ENCODE measurements at places on chromosomes 6 and 20.
A peak's percentile ranks its signal among the peaks of the same experiment; 100 is the strongest.

- no peak for DNase-seq
Measured at GRCh38 chr6:99522531-99522930, 7.3 kb upstream of the USP45 start.

DNA sequence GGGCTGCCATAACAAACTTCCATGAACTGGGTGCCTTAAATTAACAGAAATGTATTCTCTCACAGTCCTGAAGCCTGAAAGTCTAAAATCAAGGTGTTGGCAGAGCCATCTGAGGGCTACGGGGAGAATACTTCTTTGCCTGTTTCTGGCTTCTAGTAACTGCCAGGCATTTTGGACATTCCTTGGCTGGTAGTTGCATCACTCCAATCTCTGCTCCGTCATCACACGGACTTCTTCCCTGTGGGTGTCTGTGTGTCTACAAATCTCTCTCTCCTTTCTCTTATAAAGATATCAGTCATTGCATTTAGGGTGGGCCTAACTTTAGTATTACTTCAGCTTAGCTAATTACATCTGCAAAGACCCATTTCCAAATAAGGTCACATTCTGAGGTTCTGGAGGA, 20.9 kb upstream of the PERP start:
- DNase-seq = no peak

DNA sequence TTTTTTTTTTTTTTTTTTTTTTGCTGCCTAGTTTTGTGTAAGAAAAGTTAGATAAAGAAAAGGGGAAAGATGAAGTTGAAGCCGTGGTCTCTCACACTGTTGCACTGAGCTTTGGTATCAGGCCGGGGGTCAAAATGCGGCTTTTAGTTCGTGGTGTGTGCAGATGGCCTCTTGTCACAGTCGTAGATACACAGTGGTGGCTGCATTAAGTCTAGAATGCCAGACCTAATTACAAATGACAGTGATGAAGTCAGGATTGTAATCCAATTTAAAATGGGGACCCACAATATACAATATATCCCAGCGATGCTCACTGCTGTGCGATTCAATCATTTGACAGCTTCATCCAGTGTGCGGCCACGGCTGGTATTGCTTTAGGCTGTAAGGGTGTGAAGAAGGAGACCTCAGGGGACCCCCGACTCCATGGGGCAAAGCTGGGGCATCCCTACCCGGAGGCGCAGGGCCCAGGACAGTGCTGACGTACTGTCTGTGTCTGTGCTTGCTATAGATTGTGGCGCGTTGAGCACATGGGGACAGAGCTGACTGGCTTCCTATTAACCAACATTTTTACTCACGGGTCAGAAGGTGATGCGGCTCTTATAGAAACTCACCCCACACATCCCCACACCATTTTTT, 210.0 kb upstream of the SOX4 start:
- DNase-seq = no peak

GRCh38 chr6:43129434-43130194, 41.5 kb upstream of the SRF start:
- peak; percentile 11 for DNase-seq

DNA sequence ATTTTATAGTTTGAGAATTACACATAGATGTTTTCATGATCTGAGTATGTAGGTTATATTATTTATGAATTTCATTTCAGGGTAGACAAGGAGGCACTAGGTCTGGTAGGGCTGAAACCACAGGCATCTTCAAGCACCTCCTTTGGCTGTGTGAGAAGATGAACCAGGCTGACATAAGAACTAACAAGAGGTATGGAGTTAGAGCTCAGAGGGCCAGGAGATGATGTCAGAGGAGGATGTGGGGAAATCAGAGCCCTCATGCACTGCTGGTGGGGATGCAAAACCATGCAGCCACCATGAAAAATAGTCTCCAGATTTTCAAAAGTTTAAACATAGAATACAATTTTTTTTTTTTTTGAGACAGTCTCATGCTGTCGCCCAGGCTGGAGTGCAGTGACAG, 13.6 kb upstream of the RIPOR3 start:
- no peak for DNase-seq

Measured in SHP77 (cell line).